Spinal cord (tissue), 10 donors: ENCODE measurements at places on chromosomes 11 and 22. TPM values are rescaled to one million over a fixed set of nuclear protein-coding genes. Genes with fewer than 3 reads are reported as not detected.
A peak's percentile ranks its signal among the peaks of the same experiment; 100 is the strongest.

The TUG1 gene
- total RNA-seq, result 118 TPM

The SMIM35 gene
- total RNA-seq, result 0.06 TPM

The MIOX gene
- total RNA-seq, result not detected

The CALCA gene
- total RNA-seq, result 17.6 TPM

The C11orf91 gene
- total RNA-seq, result not detected

The RAB36 gene
- total RNA-seq, result 5.4 TPM

The RIMBP3B gene
- total RNA-seq, result 0.22 TPM

The MS4A6A gene
- total RNA-seq, result 36.4 TPM

The RASD2 gene
- 2.3 TPM for total RNA-seq

The C11orf21 gene
- 0.44 TPM for total RNA-seq

The CD248 gene
- 10.9 TPM for total RNA-seq

GRCh38 chr22:29150701-29151100 lies 55.0 kb upstream of the EMID1 start:
- H3K27ac ChIP-seq, result peak overlapping the region; percentile 79
- peaks cover 7% of the 10 kb centered on the region for H3K36me3 ChIP-seq
- H3K27me3 ChIP-seq, result peaks cover 2% of the 10 kb centered on the region

GRCh38 chr11:45995342-45995734 lies 72.9 kb downstream of the LARGE2 start:
- no peak overlapping the region for H3K27ac ChIP-seq
- DNase-seq, result no peak
- no peak overlapping the region for H3K4me3 ChIP-seq

DNA sequence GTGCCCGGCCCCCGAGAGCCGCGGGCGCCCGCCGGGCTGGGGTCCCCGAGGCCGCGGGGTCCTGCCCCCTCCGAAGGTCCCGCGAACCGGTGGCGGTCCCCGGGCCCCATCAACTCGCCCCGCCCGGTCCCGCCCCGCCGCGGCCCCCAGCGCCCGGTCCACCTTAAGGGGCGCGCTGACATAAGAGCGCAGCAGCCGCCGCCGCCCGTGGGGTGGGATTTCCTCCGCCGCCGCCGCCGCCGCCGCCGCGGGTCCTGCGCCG lies at the start of gene ZDHHC8:
Gene ZDHHC8, plus strand, starts transcription at position 208 of the 262 bp plus-strand sequence. CDS start 144 bp downstream, outside the sequence.
- peak within 1 kb of the TSS; percentile 87 for H3K27ac ChIP-seq
- no peak for DNase-seq
- peaks cover 53% of the 10 kb centered on the region for H3K4me1 ChIP-seq
- H3K27me3 ChIP-seq, result no peaks in the 10 kb centered on the region

DNA sequence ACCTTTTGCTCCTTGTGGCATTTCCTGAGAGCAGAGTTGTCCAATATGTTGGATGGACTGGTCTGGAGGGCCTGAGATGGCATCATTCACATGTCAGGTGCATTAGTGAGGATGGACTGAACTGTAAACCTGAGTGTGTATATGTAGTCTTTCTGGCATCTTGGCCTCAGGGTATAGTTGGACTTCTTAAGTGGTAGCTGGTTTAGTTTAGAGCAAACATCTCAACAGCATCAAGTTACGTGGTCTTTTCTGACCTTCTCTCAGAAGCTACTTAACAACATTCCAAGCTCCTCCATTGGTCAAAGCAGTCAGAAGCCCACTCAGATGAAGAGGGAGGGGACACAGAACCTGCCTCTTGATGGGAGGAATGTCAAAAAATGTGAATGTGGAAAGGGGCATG lies 829.9 kb downstream of the METTL15 start:
- DNase-seq, result no peak
- H3K27ac ChIP-seq, result no peak overlapping the region
- no peaks in the 10 kb centered on the region for H3K4me1 ChIP-seq
- no peaks in the 10 kb centered on the region for H3K36me3 ChIP-seq
- no peaks in the 10 kb centered on the region for H3K27me3 ChIP-seq

- DNase-seq, result no peak
- peaks cover 19% of the 10 kb centered on the region for H3K4me1 ChIP-seq
- no peak overlapping the region for H3K4me3 ChIP-seq
- no peak overlapping the region for H3K27ac ChIP-seq
- H3K36me3 ChIP-seq, result peaks cover 7% of the 10 kb centered on the region
- H3K27me3 ChIP-seq, result no peaks in the 10 kb centered on the region
Measured at GRCh38 chr11:17381156-17381555, 7.3 kb downstream of the KCNJ11 start.

DNA sequence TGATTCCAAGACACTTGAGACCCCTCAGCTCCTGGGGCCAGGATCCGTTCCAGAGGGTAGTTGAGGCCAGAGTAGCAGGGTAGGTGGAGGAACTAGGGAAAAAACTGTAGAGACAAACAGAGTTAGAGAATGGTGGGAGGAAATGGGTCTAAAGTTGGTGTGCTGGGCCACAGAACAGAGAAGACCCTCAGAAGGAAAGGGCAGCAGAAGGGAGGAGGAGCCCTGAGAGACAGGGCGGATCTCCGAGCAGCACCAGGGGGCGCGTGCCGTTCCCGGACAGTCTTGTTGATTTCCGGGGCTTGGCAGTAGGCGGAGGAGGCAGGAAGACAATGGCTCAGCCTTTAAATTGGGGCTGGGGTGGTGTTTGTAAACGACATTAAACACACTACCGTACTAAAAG lies 2.4 kb upstream of the CECR2 start:
- no peak overlapping the region for H3K4me3 ChIP-seq
- H3K27ac ChIP-seq, result no peak overlapping the region
- no peak for DNase-seq
- no peaks in the 10 kb centered on the region for H3K27me3 ChIP-seq
- peaks cover 13% of the 10 kb centered on the region for H3K4me1 ChIP-seq

DNA sequence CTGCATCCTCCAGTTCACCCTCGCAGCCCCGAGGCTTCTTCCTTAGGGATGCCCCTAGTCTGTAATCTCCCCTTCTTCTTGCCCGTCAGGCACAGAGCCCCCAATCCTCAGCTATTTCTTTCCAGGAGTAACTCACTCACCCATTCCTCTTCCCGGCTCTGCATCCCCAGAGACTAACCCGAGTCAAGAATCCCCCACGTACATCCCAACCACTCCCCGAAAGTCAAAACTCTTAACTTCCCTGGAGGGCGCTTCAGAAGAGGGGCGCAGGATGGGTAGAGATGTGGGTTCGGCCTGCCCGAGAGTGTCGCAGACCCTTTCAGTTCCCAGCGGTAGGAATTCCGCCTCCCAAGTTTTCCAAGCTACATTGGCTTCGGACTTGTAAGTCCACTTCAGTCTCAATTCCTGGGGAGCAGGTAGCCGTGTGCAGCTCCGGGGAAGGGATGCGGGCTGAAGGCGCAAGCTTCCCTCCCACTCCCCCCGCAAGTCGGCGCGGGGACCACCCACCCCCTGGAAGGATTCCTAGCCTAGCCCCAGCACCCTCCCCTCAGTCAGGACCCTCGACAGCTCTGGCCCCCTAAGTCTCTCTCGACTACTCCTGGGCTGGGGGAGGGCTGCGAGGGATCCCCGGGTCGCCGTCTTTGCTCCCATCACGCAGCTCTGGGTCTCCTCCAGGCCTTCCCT lies 871 bp downstream of the BDNF start:
- H3K4me1 ChIP-seq, result peaks cover 31% of the 10 kb centered on the region
- peaks cover 74% of the 10 kb centered on the region for H3K27me3 ChIP-seq
- H3K27ac ChIP-seq, result no peak overlapping the region
- peak overlapping the region; percentile 42 for H3K4me3 ChIP-seq
- no peak for DNase-seq

DNA sequence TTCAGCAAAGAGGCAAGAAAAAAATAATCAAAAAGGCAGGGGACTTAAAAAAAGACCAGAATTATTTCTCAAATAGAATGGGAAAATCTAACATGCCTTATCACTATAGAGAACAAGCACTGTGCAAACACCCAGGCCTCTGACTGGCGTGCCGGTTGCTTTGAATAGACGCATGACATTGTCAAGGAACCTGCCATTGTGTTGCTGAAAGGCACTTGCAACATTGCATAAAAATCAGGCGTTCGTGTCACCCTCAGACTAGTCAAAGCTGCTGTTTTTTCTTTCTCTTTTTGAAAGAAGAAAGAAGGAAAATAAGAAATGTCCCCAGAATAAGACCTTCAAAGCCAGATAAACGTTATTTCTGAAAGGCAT lies 549.3 kb upstream of the CADM1 start:
- peaks cover 5% of the 10 kb centered on the region for H3K27me3 ChIP-seq
- no peaks in the 10 kb centered on the region for H3K36me3 ChIP-seq
- H3K27ac ChIP-seq, result no peak overlapping the region

DNA sequence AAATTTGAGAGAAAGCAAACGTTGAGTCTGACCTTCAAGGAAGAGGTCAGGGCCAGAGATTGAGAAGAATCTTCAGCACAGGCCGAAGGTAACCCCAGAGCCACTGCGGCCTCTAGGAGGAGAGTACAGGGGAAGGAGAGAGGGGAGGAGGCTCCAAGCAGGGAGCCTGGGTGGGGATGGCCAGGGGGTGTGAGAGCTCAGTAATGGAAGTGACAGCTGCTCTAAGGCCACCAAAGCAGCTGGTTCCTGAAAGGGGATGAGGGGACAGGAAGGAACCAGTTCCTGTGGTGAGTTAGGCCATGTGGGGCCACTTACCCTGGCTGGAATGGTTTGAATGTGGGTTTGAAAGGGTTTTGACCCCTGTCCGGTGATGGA lies 46.1 kb downstream of the PISD start:
- DNase-seq, result no peak
- H3K27ac ChIP-seq, result no peak overlapping the region
- H3K4me3 ChIP-seq, result no peak overlapping the region
- peaks cover 12% of the 10 kb centered on the region for H3K4me1 ChIP-seq
- peaks cover 87% of the 10 kb centered on the region for H3K36me3 ChIP-seq

DNA sequence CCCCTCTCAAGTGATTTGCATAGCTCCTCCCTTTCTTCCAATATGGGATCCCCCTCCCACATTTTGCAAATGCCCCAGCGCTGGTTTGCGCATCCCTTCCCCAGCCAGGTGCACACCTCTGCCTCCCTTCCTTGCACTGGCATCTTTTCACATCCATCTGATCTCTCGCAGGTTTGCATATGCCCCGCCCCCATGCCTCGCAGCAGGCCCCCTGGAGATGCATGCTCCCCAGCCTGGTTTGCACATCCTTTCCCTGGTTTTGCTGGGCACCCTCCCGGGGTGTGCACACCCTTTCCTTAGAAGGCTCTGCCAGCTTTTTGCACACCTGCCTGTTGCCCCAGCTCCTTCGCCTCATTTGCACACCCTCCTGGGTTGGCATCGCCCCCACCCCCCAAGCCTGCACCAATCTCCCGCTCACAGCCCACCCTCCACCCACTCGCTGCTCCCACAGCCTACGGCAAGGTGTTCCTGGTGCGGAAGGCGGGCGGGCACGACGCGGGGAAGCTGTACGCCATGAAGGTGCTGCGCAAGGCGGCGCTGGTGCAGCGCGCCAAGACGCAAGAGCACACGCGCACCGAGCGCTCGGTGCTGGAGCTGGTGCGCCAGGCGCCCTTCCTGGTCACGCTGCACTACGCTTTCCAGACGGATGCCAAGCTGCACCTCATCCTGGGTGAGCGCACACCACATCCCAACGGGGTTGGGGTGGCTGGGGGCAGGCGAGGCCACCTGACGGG lies 917 bp downstream of the RPS6KA4 start:
- H3K27ac ChIP-seq, result no peak overlapping the region
- H3K36me3 ChIP-seq, result peaks cover 39% of the 10 kb centered on the region
- no peaks in the 10 kb centered on the region for H3K27me3 ChIP-seq
- peaks cover 42% of the 10 kb centered on the region for H3K4me1 ChIP-seq
- peak; percentile 77 for DNase-seq
- H3K4me3 ChIP-seq, result peak overlapping the region; percentile 84

DNA sequence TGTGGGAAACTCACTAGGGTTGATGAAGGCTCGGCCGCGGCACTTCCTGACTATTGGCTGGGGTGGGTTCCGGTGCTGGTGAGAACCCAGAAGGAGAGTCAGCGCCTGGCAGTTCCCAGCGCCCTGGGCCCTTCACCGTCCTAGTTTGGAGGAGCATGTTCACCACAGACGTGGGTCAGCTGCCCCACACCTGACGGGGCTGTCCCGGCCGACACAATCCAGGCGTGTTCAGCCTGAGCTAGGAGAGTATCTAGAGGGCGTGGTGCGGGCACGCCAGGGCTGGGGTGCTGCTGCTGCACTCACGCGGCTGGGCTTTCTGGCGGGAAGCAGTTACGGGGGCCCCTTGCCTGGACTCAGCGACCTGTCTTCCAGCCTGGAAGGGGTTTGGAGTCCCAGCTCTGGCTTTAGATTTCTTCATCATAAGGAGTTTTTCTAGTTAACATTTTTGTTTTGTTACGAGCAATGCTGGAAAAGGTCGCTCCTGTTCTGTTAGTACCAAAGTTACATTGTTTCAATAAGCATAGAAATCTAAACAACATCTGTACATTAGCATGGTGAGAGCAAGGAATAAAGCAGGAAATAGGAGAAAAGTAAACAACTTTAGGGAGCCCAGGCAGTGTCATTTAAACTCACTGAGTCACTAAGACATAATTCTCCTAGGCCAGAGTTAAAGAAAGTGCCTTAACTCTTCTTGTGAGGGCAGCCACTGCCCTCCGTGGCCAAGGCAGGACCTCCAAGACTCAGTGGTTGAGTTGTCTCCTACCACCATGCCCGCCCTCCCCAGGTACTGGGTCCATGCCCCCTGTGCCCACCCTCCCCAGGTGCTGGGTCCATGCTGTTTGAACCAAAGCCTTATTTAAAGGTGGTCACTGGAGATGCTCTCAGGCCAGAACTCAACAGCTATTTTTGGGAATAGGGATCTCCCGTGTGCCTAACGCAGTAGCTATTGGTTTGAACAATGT lies 12.1 kb upstream of the ADORA2A start:
- no peak overlapping the region for H3K4me3 ChIP-seq
- DNase-seq, result no peak
- H3K27ac ChIP-seq, result peak overlapping the region; percentile 11
- no peaks in the 10 kb centered on the region for H3K27me3 ChIP-seq
- H3K4me1 ChIP-seq, result peaks cover 30% of the 10 kb centered on the region
- peaks cover 85% of the 10 kb centered on the region for H3K36me3 ChIP-seq

DNA sequence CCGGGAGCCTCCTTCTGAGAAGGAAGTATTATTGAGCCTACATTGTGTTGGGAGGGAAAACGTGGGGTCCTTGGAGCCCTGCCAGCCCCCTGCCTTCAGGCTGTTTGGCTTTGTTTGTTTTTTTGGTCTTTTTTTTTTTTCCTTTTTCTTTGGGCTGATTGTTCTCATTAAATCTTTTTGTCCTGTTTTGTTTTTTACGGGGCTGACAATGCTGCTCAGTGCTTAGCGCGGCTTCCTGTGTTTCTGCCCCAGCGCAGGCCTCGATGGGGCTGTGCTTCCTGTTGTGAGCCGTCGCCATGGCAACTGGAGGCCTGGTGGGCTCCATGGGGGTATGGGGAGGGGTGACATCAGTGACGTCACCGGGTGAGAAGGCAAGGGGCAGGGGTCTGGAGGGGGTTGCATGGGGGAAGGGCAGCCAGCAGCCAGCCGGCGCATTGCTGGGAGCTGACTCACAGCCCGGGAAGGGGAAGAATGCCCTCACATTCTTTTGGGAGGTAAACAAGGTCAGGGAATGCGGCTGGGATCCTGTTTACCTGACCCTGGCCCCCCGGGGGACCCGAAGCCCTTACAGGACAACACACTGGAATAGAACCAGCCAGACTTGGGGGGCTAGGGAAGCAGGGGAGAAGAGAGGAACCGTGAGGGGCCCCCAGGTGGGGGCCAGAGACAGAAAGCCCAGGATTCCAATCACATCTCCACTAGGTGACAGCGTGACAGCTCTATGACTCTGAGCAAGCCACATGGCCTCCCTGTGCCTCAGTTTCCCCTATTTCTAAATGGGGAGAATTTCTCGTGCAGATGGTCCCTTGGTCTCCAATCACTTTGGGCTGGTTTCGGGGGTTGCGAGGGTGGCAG lies 22.2 kb upstream of the CBX7 start:
- H3K36me3 ChIP-seq, result peaks cover 3% of the 10 kb centered on the region
- peak; percentile 91 for DNase-seq
- no peak overlapping the region for H3K4me3 ChIP-seq
- peak overlapping the region; percentile 91 for H3K27ac ChIP-seq
- peaks cover 66% of the 10 kb centered on the region for H3K4me1 ChIP-seq
- H3K27me3 ChIP-seq, result no peaks in the 10 kb centered on the region
